ENCODE measurements at places on chromosomes 7 and 10.
A peak's percentile ranks its signal among the peaks of the same experiment; 100 is the strongest.

DNA sequence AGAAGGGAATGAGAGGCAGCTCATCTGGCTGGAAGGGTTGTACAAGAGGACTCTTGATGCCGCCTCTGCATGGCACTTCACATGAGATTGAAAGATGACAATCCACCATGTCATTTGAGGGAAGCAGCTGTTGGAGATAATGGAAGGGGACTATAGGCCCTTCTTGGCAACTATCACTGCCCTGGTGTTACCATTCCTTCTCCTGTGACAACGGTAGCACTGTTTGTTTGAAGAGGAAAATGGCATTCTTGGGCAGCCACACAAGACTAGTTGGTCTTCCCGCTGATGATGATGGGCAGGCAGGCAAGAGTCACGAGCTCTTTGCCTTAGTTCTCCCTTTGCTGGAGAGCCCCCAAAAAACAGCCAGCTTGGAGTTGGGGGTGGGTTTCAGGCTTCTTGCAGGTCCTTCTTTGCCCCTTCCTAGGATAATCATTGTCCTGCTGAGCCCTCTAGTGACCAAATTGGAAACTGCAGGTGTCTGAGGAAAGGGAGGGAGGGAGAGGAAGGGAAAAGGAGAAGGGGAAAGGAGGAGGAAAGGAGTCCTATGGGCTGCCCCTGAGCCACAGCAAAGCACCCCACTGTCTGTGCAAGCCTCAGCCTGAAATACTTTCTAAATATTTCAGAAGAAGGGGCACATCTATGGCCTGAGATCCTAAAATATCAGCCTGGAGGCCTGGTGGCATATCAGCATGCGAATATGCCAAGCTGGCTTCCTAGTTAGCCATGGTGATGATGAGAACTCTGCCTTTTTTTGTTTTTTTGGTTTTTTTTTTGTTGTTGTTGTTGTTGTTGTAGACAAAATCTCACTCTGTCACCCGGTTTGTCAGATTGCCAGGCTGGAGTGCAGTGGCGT, 165.6 kb upstream of the KMT2E start:
- DNase-seq = peak; percentile 48

DNA sequence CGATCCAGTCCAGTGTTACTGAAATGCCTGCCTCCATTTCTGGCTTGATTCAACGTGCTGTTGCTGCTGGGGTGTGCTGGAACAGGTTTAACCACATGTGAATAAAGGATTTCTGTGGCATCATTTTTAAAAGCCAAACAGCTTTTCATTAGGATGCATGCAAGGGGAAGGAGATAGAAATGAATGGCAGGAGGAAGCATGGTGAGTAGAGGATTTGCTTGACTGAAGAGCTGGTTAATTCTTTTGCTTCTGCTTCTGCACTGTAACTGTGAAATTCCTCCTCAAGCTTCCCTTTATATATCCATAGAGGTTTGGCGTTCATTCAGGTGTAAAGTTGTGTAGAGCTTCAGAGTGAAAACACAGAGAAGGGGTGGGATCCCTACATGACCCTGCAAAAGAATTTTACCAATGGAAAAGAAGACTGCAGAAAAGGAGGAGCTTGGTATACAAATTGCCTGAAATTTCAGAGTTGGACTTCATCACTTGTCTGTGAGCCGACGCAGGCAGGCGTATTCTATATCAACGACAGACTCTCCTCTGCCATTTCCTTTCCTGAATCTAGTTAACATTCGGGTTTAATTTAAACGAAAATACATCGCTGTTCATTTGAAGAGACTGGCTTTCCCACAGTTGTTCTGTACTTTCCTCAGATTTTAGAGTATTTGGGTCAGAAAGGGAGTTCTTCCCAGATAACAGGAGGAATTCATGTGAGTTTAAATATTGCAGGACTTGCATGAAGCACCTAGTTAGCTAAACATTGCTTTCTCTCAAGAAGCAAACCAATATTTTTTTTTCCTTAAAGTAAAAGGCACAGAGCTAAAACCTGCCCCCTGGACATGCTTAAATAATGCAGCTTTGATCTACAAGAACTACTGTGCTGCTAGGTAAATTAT, at the start of gene SOSTDC1:
TSS of gene SOSTDC1 (minus strand) at position 270 of the 893 bp plus-strand sequence. CDS start at position 200, 70 bp downstream.
- no peak for DNase-seq

- no peak for DNase-seq
Observed at GRCh38 chr7:65554-65953, 126.8 kb upstream of the FAM20C start.

DNA sequence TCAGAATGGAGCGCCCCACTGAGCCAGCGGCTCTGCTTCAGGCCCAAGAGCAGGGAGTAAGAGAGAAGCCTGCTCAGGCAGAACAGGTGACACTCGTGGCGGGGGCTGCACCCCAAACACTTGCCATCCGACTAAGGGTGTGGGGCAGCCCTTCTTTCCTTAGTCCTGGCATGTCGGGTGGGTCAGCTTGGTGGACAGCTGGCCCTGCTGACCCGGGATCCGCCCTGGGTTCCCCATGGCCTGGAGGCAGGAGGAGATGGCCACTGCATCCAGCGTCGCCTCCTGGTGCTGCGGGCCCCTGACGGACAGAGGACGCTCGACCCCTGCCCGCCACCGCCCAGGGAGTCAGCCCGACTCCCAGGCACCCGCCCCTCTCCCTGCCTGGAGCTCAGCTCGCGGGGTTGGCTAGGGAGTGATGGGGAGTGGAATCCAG, 1.2 kb upstream of the PAOX start:
- no peak for DNase-seq

DNA sequence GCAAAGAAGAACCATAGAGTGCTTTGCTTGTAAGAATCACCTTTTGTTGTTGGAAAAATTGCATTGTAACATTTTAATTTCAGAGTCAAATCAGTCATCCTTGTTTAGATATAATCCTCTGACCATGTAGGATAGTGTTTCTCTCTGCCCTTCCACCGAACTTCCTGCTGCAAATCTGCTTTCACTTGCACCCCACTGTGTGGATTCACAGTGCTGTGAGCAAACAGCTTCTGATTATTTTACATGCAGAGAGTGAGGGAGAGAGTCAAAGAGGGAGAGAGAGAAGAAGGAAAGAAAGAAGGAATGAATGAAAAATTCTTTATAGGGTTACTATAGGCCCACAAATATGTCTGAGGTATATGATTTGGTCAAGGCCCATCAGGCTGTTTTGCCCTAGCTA, 30.0 kb upstream of the SEM1 start:
- no peak for DNase-seq

DNA sequence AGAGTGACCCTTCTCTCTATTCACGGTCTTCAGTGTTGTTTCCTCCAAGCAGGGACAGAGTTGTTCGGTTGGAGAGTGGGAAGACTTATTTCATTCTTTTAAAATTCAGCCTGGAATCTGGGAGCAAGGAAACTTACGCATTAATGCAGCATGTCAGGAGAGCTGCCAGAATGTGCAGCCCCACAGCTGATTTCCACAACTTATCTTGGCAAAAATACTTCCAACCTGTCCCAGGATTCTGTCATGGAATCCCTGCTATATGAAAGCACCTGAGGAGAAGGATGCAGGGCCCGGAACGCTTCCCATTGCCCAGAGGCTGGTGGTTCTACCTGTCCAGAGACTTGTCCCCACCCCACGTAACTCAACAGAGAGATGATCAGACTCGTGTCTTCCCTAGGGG, 86.9 kb upstream of the MKI67 start:
- DNase-seq = no peak

- DNase-seq = peak; percentile 18
Observed at GRCh38 chr7:130242198-130243014, 24.3 kb upstream of the CPA2 start.

DNA sequence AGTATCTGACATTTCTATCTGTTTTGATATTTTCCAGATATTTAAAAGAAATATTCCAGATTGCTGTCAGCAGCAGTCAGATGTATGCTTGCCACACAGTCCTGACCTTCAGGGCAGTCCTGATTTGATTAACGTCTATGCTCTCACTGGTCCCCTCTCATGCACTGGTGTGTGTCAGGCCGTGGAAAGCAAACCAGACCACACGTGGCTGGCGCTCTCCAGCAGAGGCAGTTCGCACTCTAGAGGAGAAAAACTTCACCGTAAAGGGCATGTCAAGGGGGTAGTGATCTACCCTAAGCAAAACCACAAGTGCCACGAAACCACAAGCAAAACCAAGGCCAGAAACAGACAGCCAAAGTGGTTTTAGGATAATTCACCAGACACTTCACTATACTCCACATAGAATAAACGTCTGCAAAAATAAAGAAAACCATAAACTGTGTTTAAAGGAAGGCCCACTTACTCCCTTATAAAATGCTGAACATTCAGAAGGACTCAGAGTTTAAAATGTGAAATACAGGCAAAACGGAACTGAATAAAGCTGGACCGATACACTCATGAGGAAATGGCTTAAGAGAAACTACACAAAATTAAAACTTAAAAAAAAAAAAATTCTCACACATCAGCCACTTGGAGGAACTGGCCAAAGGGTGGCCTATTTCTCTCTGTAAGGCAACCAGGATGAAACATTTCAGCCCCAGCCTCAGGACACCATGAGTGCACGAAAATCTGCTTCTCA, 26.4 kb downstream of the PARP12 start:
- DNase-seq = peak; percentile 35

GRCh38 chr10:123417414-123417813, 248.7 kb upstream of the GPR26 start:
- DNase-seq = no peak

DNA sequence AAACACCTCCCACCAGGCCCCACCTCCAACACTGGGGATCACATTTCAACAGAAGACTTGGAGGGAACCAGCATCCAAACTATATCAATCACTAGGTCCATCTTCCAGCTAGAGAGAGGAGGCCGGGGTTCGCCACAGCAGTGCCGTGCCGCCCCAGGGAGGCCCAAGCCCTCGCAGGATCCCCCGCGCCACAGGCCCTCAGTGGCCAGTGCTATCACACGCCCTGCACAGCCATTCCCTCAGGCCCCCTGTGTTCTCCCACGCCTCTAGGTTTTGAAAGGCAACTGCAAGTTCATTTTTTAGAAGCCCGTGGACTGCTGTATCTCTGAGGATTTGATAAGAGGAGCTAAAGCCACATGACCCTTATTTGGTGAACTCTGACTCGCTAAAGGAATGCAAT, 136.4 kb downstream of the OAT start:
- DNase-seq = no peak

GRCh38 chr7:40833888-40834234, 699.1 kb downstream of the SUGCT start:
- DNase-seq = no peak

DNA sequence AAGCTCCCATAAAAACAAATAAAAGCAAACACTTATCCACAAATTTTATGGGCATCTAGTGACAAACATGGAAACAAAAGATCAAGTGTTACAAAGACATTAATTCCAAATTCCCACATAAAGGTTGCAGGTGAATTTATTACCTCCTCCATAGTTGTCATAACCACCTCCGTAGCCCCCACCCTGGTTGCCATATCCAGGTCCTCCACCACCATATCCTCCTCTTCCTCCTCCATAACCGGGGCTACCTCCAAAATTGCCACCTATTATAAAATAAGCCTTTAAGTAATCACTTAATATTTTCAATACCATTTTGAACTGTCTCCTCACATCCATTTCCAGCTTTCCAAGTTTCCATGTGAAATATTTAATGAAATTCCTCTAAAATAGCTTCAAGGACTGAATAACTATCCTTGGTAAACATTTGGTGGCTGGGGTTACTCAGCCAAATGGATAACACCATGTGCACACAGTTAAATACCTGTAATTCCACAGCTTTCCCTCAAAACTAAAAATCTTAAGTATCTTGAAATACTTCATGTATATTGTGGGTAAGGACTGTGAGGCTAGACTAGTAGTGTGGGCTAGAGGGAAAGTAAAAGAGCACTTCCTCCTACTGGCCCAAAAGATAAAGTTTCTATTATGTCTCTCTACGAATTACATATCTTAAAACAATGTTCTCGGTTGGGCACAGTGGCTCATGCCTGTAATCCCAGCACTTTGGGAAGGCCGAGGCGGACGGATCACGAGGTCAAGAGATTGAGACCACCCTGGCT, 6.9 kb downstream of the HNRNPA2B1 start:
- DNase-seq = no peak

GRCh38 chr10:48620719-48621118, 15.8 kb upstream of the ARHGAP22 start:
- DNase-seq = no peak

Measured in DMS79 treated with DMSO at 0.1 percent for 48 hours (cell line).